ENCODE measurements at places on chromosomes 6 and 20. TPM values are rescaled to one million over a fixed set of nuclear protein-coding genes. Genes with fewer than 3 reads are reported as not detected.

Gene PSORS1C2
- total RNA-seq = not detected

Gene OVOL2
- not detected for total RNA-seq

Gene FAM184A
- total RNA-seq = 0.38 TPM

Gene WFDC10B
- total RNA-seq = not detected

Gene BPI
- not detected for total RNA-seq

Gene SLC17A3
- not detected for total RNA-seq

Gene METTL24
- 0.06 TPM for total RNA-seq

Gene PRELID3B
- 63.9 TPM for total RNA-seq

Gene PTGIS
- total RNA-seq = 0.49 TPM

Gene NKAIN4
- total RNA-seq = not detected
